ENCODE measurements at places on chromosomes 1 and 21. TPM values are rescaled to one million over a fixed set of nuclear protein-coding genes. Genes with fewer than 3 reads are reported as not detected.
A peak's percentile ranks its signal among the peaks of the same experiment; 100 is the strongest.

Gene RAB7B
- 0.76 TPM for total RNA-seq

DNA sequence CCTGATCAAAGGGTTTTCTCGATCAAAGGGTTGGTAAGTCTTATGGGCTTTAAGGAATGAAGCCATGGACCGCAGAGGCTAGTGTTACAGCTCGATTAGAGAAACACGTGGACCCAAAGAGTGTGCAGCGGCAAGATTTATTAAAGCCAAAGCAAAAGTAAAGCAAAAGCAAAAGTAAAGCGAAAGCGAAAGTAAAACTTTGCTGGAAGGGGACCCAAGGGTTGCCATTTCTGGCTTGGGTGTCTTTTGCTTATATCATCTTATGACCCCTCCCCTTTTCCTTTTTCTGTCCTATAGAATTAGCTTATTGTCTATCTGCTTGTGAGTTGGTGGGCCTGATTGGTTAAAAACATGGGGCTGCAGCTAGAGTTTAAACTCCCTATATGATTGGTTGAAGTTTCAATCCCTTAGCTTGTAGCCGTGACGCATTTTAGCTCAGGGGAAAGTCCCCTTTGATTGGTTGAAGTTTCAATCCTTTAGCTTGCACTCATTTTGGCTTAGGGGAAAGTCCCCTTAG, 957.0 kb downstream of the AMY1C start:
- DNase-seq, result no peak

- no peak for DNase-seq
Measured at GRCh38 chr1:20850021-20850420, 62.9 kb upstream of the HP1BP3 start.

DNA sequence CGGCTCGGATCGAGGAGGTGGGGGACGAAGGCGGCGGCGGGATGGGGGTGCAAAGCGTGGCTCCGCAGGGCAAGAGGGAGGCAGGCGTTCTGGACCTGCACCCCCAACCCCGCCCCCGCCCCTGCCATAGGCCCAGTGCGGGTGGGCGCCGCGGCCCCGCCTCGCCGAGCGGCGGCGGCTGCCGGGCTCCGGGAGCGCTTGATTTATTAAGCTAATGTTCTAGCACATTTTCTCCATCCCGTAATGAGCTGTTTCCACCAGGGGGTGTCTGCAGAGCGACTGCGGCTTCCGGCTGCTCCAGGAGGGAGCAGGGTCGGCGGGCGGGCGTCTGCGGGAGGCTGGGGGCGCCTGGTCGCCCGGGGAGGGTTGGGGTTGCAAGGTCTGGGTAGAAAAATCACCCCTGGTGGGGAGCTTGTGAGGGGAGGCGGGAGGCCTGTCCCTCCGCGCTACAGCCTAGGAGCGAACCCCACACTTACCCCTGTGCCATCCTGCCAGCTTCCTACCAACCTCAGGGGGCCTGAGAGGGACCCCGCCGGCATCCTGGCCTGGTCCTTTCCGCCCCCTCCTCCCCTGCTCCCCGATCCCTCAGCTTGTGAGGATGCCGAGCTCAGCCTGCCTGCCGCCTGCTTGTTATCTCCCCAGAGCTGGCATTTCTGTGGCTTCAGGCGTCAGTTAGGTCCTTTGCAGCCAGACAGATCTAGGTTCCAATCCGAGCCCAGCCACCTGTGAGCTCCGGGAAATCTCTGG, 48.5 kb upstream of the ACOT11 start:
- DNase-seq, result peak; percentile 57

GRCh38 chr21:36697851-36698384, 997 bp upstream of the SIM2 start:
- no peak for DNase-seq

GRCh38 chr1:39960431-39960958, 5.5 kb downstream of the MFSD2A start:
- peak; percentile 90 for DNase-seq

- no peak for DNase-seq
Measured at GRCh38 chr1:9957726-9958125, 14.5 kb downstream of the NMNAT1 start.

Gene ZNF593OS
- not detected for total RNA-seq

GRCh38 chr1:7420470-7421100, 350.5 kb upstream of the VAMP3 start:
- DNase-seq, result no peak

Gene CHRM3
- 15.1 TPM for total RNA-seq

- no peak for DNase-seq
Measured at GRCh38 chr1:175174309-175175102, 18.1 kb downstream of the KIAA0040 start.

Gene CAMK2N1
- 274 TPM for total RNA-seq

DNA sequence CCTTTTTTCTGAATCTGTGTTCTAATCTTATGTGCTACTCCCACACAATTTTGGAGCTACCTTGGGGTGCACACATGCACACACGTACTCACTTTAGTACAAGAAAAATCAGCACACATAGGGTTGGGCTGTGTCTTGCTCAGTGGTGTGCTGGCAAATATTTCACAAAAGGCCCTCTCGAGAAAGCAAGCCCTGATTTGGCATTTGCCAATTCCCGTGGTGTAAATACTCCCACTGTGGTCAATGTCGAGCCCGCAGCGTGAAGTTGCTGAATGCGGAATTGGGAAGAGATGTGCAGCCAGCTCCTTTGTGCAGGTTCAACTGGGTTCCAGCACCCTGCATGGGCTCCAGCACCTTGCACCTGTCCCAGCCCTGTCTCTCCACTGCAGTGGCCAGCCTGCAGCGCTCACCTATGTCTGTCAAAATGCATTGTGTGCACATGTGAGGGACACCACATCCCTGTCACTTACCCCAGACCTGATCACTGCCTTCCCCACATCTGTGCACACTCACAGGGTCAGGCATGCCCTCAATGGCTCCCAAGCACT, 78.4 kb upstream of the WNT4 start:
- no peak for DNase-seq

- DNase-seq, result no peak
Measured at GRCh38 chr1:32291145-32291707, 657 bp upstream of the HDAC1 start.

GRCh38 chr21:36149788-36150711, 6.6 kb upstream of the DOP1B start:
- peak; percentile 41 for DNase-seq

DNA sequence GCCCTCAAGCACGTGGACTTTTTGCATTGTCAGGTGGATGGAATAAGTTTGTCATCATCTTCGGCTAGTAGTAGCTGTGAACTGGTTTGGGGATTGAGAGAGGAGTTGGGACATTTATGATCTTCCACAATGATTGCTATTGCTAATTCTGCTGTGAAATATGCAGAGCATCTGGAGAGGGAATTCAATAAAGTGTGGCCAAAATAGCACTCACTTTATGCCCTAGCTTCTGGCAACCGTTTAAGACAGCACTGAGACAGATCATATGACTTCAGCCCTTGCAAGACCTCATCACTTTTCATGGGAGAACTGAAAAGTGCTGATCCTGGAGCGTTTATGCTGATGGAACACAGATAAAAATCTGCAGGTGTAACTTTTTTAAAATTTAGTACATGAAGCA, 360.8 kb downstream of the GPATCH2 start:
- DNase-seq, result no peak

DNA sequence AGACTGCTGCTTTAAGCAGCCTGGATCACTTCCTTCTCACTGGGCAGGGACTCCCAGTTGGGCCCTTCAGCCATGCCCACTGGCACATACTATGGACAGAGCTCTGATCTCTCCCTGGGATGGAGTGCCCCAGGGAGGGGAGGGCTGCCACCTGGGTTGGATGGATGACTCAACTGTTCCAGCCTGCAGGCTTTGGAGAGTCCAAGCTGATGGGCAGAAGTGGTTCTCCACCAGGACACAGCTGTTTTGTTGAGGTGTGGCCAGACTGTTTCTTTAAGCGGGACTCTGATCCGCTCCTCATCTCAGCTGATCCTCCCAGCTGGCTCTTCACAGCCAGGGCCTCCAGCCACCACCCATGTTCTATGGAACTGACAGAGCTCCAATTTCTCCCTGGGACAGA, 166.9 kb downstream of the MAGI3 start:
- DNase-seq, result no peak

GRCh38 chr1:80656014-80656636, 1144.6 kb upstream of the ADGRL2 start:
- DNase-seq, result no peak

DNA sequence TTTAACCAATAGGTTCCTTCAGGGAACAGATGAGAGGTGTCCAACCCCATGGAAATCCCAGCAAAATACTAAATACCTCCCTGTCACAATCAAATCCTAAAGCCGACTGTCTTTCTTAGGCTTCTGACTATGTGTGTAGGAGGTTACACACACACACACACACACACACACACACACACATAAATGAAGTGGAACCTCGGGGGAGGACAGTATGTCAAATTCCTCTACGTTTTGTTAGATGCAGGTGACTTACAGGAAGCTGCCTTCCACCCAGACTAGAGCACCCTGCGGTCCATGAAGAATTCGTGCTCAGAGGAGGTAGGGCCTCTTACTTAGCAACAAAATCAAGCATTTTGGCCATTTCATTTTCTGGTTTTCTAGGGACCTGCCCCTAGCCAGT, 16.4 kb downstream of the RSPH1 start:
- no peak for DNase-seq

DNA sequence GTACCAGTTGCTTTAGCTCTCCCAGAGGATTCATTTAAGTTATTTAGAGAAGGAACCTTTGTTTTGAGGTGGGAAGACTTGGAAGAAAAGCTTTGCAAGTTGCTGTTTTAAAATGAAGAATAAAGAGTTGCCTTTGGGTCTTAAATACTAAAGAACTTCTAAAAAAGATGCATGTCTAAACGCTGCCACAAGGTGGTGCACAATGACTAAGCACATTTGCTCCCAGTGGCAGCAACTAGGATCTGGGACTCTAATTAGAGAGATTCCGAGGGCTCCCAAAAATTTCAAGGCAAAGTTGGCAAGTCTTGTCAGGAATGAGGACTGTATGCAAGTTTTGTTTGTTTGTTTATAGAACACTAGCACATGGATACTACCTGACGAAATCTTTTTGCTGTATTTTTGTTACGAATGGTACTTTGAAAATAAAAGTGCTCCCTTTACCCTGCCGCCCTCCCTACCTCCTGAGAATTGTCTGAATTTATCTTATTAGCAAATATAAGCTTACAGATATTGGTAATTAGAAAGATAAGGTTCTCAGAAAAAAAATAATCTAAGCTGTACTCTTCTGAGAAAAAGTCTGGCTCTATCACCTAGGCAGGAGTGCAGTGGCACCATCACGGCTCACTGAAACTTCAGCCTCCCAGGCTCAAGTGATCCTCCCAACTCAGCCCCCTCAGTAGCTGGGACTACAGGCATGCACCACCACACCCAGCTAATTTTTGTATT, 121.8 kb downstream of the HFM1 start:
- no peak for DNase-seq

GRCh38 chr1:16048573-16049189, 5.1 kb downstream of the CLCNKB start:
- peak; percentile 62 for DNase-seq

DNA sequence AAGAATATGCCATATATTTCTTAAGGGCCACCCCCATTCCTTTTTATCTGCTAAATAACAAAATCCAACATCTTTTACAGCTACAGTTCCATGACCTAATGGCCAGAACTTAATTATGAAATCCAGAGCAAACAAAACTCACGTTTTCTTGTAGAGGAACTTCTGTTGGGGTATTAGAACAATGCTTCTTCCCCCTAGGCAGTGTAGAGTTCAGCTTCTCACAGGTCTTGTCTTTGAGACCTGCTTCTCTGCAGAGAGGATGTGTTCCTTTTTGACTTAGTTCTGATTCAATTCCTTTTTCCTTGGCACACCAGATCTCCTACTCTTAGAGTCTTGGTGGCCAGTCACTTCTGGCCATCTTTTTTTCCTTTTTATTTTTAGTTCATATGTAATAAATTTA, 22.2 kb downstream of the VAV3 start:
- DNase-seq, result no peak

DNA sequence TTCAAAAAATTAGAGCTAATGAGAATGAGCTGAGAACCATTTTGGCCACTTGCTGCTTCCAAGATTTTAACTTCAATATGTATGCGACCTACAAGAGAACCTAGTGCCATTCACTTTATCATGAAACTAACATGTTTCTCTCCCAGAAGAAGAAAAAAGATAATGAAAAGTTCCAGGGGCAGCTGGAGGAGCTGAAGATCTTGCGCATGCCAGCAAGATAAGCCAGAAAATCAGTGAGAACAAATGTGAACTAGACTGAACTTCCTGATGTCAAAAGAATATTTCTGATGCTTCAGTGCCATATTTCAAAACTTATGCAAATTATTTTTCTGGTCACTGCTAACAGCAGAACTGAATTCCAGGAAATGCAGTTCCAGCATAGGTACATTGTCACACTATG, 1265.1 kb downstream of the BRINP3 start:
- no peak for DNase-seq

Gene ZBTB8A
- 7.9 TPM for total RNA-seq

DNA sequence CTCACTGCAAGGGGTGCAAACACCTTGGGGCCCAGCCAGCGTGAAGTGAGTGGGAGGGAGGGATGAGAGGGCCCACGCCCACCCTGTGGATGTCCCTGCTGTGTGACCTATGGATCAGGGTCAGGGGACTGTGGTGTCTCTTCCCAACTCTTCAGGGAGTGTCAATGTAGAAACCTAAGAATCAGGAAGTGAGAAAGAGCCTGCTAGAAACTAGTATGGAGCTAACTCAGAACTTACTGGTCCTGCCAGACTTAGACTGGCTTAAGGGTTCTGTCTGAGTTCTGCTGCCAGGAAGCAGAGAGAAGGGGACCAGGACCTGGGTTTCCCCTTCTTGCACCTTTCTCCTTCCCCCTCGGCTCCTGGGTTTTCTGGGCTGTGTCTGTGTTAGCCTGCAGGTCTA, 1.8 kb upstream of the IL10 start:
- no peak for DNase-seq

DNA sequence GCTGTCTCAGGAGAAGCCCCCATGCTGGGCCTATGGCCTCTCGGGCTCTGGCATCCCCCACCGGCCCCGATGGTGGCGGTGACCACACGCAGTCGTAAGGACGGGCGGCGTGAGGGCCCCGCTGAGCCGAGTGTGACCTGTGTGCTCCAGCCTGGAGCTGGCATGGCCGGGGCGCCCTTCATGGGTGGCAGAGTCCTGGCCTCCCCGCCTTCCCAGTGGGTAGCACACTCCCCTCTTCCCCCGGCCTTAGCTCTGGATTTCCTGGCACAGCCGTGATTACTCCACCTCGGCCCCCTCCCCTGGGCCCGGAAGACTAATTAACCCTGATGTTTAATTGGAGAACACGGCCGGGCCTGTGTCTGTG, 44.6 kb downstream of the SLX9 start:
- peak; percentile 40 for DNase-seq

GRCh38 chr1:39886757-39887231, 3.5 kb upstream of the TRIT1 start:
- no peak for DNase-seq

DNA sequence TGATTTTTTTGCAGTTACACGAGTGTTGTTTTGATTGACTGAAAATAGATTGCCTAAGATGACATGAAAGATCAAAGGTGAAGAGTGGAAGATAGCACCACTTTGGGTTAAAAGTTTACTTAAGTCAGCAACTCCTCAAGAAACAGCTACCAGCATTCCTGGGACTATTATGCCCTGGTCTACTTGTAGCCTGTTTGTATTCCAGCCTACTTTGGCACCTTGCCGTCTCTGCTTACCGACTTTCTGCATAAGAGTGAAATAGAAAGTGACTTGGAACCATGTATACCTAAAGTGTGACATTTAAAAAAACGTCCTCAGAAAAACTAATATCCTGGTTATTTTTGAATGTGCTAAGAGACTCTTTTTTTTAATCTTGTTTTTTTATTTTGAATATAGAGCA, 631.5 kb upstream of the PTBP2 start:
- DNase-seq, result no peak

Data from mucosa of descending colon (tissue), 3 donors.